CD4-positive, alpha-beta T cell treated with Interleukin-12 subunit alpha and Interleukin-12 subunit beta, for 1 hour (primary cell): ENCODE measurements at places on chromosomes 13 and 19.

DNA sequence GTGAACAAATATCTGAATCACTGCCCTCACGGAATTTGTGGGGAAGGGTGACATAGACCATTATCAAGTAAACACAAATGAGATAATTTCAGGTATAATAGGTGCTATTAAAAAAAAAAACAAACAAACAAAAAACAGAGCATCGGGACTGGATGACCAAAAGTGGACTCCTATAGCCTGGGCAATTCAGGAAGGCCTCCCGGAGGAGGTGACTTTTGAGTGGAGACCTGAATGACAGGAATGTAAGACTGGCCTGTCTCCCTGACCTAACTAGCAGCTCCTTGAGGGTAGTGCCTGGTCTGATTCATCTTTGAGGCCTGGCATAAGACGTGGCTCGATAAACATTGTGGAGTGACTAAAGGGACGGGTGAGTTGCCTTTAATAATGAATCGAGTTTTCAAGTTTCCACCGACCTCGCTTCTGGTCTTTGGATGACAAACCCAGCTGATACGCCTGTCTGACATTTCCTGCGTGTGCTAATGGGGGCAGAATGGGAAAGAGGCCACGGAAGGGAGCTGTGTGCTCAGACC, 6.8 kb downstream of the KLK10 start:
- no peak for DNase-seq

- peak; percentile 63 for DNase-seq
Observed at GRCh38 chr13:99605420-99606323, 104.4 kb downstream of the TM9SF2 start.

DNA sequence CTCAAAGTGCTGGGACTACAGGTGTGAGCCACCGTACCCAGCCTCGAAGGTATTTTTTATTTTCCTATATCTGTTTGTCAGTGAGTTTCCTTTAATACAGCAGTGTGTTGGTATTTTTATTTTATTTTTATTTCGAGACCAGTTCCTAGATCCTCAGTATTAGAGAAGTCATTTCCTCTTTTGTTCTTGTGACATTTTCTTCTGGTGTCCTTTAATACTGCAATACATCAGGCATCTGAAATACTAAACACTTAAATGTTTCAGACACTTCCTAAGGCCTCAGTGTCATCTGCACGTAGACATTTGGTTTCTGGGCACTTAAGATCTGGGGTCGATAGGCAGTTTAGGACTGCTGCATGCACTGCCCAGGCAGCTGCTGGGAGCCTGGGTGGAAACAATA, 22.5 kb downstream of the GATAD2A start:
- no peak for DNase-seq

GRCh38 chr13:58376775-58377174, 745.2 kb downstream of the PCDH17 start:
- no peak for DNase-seq

GRCh38 chr13:30584051-30584731, 33.5 kb upstream of the USPL1 start:
- no peak for DNase-seq

GRCh38 chr13:52664272-52664671, 11.6 kb downstream of the SUGT1 start:
- no peak for DNase-seq

GRCh38 chr13:28976195-28976594, 156.1 kb downstream of the MTUS2 start:
- DNase-seq: no peak

DNA sequence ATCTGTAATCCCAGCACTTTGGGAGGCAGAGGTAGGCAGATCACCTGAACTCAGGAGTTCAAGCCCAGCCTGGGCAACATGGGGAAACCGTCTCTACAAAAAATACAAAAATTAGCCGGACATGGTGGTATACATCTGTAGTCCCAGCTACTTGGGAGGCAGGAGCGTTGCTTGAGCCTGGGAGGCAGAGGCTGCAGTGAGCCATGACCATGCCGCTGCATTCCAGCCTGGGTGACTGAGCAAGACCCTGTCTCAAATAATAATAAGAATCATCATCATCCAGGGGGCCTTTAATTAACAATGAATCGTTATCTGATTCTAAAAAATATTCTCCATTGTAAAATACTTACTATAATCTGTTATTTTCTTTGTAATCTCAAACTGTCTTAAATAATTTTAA, 283.4 kb downstream of the DACH1 start:
- DNase-seq: no peak

DNA sequence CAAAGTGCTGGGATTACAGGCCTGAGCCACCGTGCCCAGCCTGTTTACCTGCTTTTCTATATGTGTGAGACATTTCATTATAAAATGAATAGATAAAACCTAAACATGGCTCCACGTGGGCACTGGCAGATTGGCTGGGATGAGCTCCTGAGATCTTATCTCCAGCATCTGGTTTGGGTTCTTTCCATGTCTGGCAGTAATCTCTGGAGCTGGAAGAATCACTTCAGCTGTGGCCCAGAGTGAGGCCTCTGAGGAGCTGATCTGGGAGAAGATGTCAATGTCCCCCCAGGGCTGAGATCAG, 5.5 kb upstream of the SULT2A1 start:
- no peak for DNase-seq

GRCh38 chr13:105389373-105389772, 1146.1 kb downstream of the EFNB2 start:
- DNase-seq: no peak

DNA sequence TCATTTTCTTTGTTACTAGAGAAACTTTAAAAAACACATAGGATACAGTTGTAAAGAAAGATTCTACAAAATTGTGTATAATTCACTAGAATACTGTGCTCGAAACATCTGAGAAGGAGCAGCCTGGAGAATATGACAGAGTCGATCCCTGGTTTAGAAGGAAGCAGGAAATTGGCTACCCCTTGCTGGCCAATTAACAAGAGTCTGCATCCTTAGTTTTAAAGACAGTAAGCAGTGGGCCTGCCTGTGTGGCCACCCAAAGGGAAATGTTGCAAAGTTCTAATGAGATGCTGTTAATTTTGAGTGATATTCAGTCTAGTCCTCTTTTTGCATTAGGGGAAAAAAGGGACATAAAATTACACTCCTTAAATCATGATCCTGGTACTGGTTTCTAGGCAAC, 988.6 kb downstream of the PCDH17 start:
- DNase-seq: no peak

DNA sequence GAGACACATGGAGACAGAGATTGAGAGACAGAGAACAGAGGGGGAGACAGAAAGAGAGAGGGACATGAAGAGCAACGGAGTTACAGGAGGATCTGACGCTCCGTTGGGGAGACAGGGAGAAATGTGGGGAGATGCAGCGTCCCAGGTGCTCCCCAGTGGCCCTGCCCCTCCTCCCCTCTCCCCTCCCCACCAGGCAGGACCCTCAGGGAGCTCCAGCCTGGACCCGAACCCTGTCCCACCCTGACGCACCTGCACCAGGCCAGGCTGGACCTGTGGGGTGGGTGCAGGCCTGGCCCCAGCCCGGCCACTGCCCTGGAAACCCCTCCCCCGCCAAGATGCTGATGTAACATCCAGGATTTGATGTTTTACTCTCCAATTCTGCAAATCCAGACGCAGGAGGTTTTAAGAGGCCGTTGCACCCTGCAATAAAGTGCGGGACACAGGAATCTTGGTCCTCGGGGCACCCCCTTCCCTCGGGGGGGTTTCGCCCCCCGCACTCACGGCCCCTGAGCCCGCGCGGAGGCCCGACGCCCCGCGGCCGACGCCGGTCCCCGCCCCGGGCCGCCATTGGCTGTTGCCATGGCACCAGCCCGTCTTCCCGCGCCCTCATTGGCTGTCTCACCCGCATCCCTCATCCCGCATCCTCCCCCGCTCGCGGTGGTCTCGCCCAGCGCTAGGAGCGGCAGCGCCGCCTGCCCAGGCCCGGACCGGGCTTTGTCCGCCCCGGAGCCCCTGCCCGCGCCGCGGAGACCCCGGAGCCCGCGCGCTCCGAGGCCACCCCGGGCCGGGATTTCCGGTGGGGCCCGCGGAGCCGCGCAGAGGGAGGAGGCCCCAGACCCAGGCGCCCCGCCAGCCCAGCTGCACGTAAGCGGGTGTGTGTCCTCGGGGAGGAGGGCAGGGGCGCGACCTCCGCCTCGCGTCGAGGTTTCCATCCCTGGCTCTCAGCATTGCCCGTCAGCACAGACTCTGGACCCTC, at the start of gene APC2:
APC2 (plus strand) TSS at position 655 of the 976 bp plus-strand sequence. CDS start 2,881 bp downstream, outside the sequence.
- DNase-seq: peak; percentile 40

- DNase-seq: no peak
Observed at GRCh38 chr13:94224670-94225069, 254.8 kb downstream of the DCT start.

DNA sequence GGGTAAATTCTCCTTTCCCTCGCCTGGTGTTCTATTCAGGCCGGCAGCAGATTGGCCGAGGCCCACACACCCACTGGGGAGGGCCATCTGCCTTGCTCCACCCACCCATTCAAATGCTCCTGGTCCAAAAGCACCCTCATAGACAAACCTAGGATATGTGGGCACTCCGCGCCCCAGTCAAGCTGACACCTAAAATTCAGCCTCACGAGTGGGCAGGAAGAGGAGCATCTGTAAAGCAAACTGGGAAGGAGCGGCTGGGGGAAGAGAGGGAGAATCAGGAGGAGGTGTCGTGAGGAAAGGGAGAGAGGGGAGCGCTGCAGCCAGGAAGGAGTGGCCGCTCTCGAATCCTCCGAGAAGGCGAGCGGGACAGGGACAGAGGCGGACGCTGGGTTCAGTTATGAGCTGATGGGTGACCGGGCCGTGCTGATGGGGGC, 136.9 kb downstream of the USP12 start:
- no peak for DNase-seq

- no peak for DNase-seq
Observed at GRCh38 chr13:31639443-31640163, 99.7 kb upstream of the RXFP2 start.

DNA sequence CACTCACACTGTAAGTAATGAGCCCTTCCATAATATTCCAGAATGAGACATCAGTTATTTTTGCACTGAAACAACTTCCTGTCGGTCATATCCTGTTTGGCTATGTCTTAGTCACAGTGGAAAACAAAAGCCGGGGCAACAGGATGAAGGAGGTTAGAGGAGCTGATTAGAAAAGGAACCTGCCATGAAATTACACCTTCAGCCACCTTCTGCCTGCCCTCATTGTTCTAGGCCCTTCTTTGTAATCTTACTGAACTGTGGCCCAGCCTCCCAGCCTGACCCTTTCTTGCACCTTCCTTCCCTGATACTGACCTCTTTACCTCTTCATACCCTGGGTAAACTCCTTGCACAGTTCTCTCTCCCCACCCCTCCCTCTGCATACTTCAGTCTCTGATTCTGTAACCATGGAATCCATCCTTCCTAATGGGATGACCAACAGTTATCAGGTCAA, 67.3 kb downstream of the DOCK9 start:
- peak; percentile 53 for DNase-seq

- no peak for DNase-seq
Observed at GRCh38 chr19:52646571-52647217, 8.5 kb upstream of the ZNF83 start.

DNA sequence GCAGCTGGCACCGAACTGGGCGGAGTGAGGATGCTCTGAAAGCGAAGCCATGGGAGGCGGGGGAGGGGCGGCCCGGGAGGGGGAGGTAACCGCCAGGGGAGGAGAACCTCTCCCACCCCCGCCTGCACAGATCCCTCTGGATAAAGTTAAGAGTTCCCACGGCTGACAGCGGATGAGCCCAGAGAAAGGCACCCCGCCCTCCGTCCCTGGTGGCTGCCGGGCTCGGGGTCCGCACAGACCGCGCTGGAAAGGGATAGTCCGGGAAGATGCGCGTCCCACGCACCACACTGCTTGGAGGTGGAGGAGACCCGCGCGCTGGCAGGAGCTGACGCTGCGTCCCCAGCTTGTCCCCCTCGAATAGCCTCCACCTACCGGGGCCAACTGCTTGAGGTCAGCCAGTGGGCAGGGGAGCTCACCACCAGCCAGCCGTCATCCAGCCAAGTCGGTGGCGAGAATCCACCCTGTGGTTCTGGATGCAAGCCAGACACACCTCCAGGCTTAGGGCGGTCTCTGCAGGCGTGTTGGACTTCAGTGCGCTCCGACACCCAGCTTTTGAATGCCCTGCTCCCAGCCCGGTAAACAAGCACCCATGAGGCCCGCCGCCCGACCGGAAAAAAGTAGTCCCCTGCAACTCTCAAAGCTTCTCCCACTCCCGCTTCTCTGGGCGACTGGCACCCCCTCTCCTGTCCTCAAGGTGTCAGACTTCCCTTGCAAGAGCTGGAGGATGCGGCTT, at the start of gene TRPC4:
TRPC4 (minus strand) TSS at position 17 of the 733 bp plus-strand sequence. CDS start 86,439 bp downstream, outside the sequence.
- DNase-seq: no peak

DNA sequence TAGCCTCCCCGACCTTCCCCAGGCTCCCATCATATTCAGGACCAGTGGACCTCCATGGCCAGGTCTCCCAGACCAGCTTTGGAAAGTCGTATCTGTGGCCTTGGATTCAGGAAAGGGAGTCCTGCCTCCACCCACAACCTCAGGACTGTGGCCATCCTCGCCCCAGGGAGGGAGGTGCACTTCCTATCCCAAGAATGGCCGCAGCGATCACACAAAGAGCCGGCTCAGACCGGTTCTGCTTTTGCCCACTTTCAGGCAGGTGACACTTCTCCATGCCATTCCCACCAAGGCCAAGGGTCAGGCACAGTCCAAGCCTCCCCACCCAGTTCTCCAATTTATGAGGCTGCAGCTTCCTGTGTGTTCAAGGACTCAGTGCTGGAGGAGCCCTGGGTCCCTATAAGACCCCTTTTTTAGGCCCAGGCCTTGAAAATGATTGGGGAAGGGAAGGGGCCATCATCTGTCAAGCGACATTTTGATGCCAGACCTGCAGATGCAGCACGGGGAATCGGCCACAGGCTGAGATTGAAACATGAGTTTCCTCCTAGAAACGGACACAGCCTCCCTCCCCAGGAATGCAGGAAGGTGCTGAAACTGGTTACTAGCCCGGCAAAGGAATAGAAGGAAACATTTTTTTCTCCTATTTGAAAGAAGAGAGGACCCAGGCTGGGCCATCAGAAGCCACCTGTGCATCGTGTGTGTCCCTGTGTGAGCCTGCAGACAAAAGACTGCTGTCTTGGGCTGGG, 65.6 kb upstream of the USE1 start:
- no peak for DNase-seq

DNA sequence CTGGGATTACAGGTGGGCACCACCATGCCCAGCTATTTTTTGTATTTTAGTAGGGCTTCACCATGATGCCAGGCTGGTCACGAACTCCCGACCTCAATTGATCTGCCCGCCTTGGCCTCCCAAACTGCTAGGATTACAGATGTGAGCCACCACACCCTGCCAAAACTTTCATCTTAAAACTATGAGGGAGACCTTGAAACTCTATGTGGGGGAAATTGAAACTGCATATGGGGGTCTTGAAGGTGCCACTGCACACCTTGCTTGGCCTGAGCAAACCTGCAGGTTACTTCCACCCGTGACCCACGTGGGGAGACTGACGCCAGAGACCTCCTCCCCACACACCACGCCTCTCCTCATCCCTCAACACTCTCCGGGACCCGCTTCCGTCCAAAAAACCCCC, 15.6 kb downstream of the CILP2 start:
- no peak for DNase-seq
